ENCODE measurements at places on chromosomes 2 and 18. TPM values are rescaled to one million over a fixed set of nuclear protein-coding genes. Genes with fewer than 3 reads are reported as not detected.
A peak's percentile ranks its signal among the peaks of the same experiment; 100 is the strongest.

DNA sequence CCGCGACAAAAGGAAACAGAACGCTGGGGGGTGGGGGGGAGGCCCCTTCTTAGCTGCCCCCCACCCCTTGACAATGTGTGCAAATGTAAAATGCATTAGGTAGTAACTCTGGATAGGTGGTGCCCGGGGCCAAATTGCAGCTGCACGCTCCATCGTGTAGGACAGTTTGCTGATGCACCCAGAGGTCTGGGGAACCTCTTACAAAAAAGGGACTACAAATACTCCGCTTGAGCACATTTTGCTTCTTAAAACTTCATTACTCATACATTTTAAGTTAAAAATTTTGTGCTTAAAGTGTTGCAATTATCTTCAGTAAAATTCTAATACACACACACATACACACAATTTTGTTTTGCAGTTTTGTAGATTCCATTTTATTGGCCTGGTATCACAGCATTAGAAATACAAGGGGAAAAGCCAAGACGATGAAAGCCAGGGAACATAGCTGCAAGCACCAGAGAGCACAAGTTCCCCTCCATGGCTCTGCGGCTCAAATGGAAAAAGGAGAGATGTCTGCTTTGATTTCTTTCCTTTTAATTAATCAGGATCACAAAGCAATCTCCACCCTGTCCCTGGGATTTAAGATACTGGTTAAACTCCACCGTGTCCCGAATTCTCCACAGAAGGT, 582.1 kb downstream of the ZEB2 start:
- DNase-seq: no peak

- DNase-seq: no peak
Observed at GRCh38 chr2:75527676-75528075, 33.1 kb downstream of the EVA1A start.

DNA sequence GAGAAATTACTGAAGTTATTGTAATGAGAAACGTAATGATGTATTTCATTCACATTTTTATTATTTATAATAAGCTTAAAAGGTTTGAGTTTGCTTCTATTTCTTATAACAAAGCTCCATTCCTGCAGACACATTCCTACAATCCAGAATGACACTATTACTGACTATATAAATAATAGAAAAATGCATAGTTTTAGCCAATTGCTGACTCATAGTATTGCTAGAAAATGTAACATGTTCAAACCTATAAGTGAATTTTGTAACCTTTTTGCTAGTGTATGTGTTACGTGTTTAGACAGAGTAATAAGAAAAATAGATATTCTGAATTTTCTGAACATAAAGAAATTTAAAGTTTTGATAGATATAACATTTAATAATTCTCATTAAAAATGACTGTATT, 9.3 kb upstream of the VWC2L start:
- no peak for DNase-seq

DNA sequence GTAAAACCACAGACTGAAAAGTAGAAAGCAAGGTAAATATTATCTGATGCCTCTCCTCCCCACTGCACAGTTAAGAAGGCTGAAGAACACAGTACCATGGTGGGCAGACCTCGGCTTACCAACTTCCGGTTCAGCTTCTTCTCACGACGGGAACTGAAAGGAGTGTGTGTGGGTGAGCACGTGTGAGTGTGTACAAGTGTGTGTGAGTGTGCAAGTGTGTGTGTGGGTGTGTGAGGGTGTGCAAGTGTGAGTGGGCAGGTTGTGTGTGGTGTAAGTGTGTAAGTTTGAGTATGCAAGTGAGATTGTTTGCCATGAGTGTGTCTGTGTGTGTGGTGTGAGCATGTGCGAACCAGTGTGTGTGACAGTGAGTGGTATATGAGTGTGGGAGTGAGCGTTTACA, 103.5 kb downstream of the ADD2 start:
- no peak for DNase-seq

DNA sequence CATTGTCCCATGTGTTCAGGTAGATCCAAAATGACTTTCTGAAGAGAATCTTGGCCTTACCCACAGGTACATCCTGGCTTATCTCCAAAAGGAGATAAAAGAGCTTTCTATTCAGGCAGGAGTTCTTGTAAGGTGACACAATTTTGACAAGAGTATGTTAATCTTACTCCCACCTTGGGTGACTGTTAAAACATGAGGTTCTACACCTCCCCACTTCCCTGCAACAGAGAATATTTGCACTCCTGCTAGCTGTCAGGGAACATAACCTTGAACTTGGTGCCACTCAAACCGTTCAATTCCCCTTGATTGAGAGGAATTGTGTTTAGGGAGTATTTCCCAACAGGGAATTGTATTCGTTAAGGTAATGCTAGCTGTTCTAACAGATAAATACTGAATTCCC, 372.5 kb upstream of the KLHL29 start:
- DNase-seq: no peak

- no peak for DNase-seq
Observed at GRCh38 chr2:172742931-172743540, 7.4 kb downstream of the RAPGEF4 start.

DNA sequence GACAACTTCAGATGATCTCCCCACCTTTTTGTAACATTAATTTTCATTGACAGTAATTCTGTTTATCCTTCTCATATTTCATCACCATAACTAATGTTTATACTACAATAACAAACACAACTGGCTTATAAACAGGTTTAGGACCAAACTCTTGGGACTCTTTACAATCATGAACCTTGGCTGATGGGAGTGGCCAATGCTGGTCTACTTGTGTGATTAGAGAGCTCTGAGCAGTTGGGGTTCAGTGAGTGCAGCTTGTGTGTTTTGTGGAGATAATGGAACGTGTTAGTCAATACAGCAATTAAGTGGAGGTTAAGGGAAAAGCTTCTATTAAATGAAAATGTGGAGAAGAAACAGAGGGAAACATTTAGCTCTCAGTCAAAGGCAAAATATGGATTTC, 207.1 kb downstream of the SPAG16 start:
- no peak for DNase-seq

- DNase-seq: no peak
Observed at GRCh38 chr2:177241711-177242120, 22.8 kb downstream of the NFE2L2 start.

GRCh38 chr18:26089293-26090129, 902 bp downstream of the SS18 start:
- DNase-seq: no peak

DNA sequence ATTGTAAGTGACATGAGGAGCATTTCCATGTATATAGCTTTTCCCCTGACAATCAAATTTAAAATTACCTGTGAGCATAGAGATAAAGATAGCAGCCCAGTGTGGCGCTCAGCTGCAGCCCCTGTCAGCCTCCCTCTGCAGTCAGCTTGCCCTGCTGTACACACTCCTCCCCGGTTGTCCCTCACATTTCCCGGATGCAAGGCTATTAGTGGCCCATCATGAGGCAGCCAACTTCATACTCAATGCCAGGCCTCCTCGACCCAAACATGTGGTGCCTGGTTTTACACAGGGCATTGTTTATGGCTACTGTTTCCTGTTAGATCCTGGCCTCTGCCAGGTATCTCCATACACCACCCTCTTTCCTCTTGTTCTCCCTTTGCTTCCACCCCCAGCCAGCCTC, 116.1 kb upstream of the SH3BP4 start:
- DNase-seq: no peak

- DNase-seq: no peak
Observed at GRCh38 chr2:223956300-223956699, 963 bp upstream of the MRPL44 start.

DNA sequence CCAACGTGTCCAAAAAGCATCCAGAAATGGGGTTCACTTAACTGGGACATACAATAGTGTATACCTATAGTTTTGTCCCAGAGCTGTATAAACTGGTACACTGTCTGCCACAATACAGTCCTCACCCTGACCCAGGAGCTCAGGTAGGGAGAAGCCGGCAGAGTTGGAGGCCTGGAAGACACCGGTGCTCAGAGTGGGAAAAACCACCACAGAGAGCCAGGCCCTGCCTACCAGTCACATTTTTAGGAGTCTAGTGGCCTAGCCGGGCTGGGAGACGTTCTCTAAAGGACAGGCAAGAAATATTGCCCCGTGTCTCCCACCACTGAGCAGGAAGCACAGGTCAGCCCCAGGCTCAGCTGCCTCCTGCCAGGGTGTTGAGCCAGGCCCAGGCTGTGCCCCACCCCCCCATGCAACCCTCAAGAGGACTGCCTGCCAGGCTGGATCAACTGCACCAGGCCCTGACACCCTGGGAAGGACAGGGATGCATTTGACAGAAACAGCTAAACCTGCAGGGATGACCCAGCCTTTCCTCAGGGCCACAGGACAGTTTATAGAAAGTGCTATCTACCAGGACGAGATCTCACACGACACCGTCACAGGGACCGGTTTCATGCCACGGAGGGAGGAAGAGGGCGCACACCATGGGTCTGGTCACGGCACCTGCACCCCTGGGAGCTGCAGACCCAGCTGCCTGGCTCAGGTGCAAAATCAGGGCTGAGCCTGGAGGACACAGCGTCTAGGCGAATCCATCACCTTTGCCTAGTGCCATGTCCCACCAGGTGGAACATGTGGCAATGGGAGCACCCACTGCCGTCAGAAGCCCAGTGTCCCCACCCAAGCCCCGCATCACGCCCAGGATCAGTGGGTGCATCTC, 89.9 kb downstream of the TMEM18 start:
- DNase-seq: no peak

- DNase-seq: no peak
Observed at GRCh38 chr18:10455726-10456453, 1.5 kb downstream of the APCDD1 start.

DNA sequence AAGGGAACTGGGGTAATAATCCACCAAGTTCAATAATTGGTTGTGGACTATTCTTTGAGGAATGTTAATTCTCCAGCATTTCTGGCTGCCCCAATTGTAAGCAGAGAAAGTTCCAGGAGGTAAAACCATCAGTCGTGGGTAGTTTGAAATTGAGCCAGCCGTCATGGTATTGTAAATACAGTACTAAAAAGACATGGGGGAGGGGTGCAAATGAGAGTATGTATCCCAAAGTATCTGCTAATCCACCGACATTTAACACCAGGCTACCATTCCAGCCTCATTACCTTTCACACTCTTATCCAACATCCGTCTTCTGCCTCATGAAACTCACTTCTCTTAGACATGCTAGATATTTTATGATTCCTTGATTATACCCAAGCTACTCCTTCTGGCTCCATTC, 507.9 kb downstream of the ERBB4 start:
- DNase-seq: no peak

GRCh38 chr2:55112229-55113031, 62.2 kb upstream of the RTN4 start:
- peak; percentile 91 for DNase-seq

DNA sequence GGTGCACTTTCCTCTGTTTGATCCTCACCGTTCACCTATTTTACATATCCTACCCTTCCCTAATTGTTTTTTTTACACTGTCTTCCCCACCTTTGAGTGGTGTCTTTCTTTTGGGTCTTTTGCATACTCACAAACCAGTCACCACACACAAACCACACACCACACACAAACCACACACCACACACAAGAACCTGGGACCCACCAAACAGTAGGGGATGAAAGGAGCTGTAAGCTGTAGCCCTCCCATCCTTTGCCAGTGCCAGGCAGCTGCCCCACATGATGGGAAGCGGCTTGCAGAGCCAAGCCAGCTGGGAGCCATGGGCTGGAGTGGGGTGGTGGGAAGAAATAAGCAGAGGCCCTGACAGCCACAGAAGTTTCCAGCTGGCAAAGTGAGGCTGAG, 38.9 kb upstream of the MSH6 start:
- DNase-seq: no peak

- no peak for DNase-seq
Observed at GRCh38 chr2:191905336-191905735, 58.4 kb upstream of the CAVIN2 start.

DNA sequence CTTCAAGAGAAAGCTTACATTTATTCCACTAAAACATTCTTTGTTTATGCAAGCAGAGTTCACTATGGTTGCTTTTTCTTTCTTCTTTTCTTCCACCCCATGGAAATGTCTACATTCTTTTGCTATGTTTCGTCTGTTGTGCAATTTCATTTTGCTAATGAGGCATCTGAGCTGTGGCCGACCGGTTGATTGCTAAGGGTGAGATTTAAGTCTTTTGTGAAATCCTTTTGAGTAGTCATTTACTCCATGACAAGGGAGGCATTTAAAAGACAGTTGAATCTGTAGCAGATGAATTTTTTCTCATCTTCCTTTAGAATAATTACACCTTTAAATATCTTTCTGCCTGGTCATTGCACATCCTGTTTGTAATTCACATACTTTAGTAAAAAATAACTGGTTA, 324.1 kb upstream of the THUMPD2 start:
- no peak for DNase-seq

DNA sequence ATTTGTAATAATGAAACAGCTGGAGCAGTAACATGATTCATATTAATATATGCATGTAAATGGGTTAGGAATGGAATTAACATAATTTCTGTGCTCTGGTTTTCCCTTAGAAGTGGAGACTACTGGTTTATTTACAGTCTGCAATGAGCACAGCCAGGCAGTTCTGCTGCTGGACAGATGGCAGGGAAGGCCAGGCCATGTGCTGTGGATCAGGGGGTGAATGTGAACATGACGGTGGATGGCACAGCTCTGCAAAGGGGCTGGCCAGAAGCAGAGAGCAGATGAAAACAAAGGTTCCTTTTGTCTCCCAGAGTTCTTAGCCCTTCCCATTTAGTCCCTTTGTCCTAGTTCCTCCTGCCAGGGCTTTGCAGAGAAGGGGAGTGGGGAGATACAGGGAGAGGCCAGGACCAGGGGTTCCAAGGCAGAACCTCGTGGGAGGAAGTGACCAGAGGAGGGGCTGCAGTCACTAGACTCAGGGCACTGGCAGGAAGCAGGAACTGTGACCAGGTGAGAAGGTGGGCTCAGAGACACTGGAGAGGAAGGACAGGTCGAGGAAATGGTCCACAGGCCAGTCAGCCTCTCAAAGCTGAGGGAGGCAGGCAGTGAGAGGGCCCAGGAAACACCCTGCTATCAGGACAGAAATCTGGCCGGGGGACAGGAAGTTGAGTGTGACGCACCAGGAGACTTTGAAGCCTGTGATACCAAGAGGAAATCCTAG, 112.9 kb upstream of the ATP8B1 start:
- no peak for DNase-seq

GRCh38 chr2:181683518-181684453, 3.5 kb upstream of the NEUROD1 start:
- DNase-seq: no peak

DNA sequence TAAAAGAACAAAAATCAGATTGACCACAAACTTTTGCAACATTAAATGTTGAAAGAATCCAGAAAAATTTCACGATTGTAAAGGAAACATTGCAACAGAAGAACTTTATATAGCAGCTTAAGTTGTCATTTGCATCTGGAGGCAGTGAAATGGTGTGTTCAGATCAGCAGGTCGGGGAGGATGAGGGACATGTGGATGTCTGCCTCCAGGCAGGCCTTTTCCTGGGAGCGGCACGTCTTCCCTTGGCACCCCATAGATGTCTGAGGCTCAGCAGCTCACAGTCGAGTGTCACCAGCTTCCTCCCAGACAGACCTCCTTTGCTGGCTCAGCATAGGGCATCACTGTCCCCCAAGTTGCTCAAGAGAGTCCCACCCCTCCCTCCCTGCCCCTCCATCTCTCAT, 44.3 kb upstream of the ASB1 start:
- DNase-seq: no peak

Gene CHRND
- total RNA-seq: not detected

Gene SPATA3
- not detected for total RNA-seq

Gene TMEFF2
- 0.10 TPM for total RNA-seq

Gene PDE6D
- 16.1 TPM for total RNA-seq

Gene ILKAP
- total RNA-seq: 26.7 TPM

Gene C2orf42
- total RNA-seq: 10.3 TPM

Gene SRD5A2
- total RNA-seq: not detected

Gene MAP3K19
- not detected for total RNA-seq

Gene RIT2
- not detected for total RNA-seq
